ENCODE measurements at places on chromosomes 7 and 10.

- DNase-seq: peak; percentile 97
These were observed 250.0 kb downstream of the BMPER start for GRCh38 chr7:34155220-34155908.

- DNase-seq: no peak
These were observed 223.3 kb upstream of the HGF start for GRCh38 chr7:81993186-81993585.

GRCh38 chr7:44193011-44193802 lies 4.0 kb upstream of the GCK start:
- DNase-seq: no peak

- no peak for DNase-seq
These were observed 17.1 kb upstream of the HTR5A start for GRCh38 chr7:155053002-155053401.

GRCh38 chr7:157404845-157405481 lies 68.2 kb downstream of the DNAJB6 start:
- no peak for DNase-seq

DNA sequence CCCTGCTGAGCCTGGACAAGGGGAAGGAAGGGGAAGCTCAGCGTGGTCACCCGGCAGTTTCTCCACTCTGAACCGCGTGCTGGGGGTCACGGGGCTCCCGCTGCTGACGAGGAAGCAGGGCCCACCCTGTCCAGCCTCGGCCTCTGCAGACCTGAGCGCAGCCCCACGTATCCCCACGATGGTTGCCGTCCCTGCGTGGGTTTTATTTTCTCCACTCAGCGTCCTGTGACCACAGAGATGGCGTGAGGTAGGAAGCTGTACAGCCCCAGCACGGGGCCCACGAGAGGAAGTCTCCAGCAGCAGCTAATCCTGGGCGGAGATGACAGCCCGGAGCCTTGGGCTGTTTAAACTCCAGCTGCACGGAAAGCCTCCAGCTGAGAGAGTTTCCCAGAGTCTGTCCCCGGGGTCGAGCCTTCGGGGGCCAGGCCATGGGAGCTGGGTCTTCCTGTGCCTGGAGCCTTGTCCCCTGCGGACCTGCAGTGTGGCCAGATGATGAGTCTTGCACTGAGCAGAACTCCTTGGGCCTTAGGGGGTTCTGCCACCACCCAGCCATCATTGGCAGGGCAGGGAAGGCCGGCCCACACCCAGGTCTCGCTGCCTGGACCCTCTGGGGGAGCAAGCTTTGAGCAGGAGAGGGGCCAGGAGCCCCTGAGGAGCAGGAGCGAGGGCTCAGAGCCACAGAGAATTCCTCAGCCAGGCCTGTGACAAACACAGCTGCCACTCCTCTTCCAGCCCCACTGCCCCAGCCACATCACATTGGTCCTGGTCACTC lies 72.8 kb upstream of the FAM20C start:
- DNase-seq: no peak

GRCh38 chr7:104790440-104790839 lies 223.6 kb upstream of the KMT2E start:
- DNase-seq: no peak

DNA sequence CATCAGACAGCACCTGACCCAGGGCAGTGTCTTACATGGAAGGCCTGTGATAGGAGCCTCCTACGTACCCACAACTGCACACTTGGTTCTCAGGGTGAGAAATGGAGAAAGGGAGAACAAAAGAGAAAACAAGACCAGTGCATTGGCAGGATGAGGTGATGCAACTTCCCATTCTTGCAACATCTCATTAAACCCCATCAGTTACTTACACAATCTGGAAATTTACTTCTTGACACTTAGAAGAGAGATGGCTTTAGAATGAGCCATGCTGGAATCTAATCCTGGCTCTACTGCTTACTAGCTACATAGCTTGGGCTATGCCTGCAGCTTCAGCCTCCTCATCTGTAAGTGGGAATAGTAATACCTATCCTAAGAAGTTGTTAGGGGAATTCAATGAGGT lies 391.7 kb downstream of the KCNMA1 start:
- peak; percentile 93 for DNase-seq

GRCh38 chr10:67803588-67804394 lies 34.2 kb downstream of the DNAJC12 start:
- DNase-seq: no peak

DNA sequence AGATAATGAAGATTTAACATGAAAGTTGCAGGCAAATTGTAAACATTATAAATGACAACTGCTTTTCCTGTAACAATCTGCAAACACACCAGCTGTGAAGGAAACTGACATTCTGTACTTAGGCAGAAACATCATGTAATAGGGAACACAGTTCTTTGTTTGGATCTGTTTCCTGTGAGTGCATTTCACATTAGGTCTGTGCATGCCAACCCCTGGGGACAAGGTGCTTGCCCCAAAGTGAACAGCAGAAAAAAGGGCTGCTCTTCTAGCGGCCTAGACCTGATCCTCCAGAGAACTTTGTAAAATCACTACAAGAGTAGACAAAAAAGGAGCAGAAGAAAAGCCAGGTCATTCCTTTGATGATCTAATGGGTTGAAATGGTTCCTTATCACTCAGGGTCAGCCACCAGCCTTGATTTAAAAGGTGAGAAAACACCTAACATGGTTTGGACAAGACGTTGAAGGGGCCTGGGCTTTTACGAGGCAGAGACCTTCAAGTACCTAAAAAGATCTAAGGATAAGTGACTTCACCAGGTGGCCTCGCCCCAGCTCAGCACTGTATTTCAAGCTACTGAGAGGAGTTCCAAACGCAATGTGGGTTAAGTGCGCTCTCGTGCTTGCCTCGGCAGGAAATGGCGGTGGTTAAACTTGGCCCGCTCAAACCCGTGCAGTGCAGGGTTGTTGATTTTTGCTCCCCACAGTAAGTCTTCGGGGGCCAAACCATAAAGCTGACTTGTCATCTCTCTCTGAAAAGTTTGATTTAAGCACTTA lies 249.7 kb downstream of the CREB5 start:
- no peak for DNase-seq

DNA sequence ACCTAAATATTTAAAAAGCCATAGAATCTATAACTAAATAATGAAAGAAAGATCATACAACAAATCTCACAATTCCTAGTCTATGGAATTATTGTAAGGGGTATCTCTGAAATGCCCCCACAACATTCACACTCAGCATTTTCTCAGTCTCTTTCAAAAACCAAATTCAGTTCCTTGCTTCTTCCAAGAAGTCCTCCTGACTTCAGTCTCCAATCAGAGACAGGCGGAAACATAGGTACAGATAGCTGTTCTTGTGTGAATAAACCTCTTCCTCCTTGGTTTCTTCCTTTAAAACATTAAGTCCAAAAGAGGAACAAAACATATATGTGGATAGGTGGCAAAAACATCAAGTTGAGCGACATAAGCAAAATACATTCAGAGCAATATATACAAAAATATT lies 13.9 kb upstream of the FBXW4 start:
- DNase-seq: no peak

GRCh38 chr7:4216016-4216415 lies 466.1 kb upstream of the FOXK1 start:
- DNase-seq: no peak

- DNase-seq: no peak
These were observed 11.3 kb downstream of the DMBT1 start for GRCh38 chr10:122571892-122572291.

Data from cardiac muscle cell (in vitro differentiated cells and primary cell).